ENCODE measurements at places on chromosomes 5 and 9.
A peak's percentile ranks its signal among the peaks of the same experiment; 100 is the strongest.

DNA sequence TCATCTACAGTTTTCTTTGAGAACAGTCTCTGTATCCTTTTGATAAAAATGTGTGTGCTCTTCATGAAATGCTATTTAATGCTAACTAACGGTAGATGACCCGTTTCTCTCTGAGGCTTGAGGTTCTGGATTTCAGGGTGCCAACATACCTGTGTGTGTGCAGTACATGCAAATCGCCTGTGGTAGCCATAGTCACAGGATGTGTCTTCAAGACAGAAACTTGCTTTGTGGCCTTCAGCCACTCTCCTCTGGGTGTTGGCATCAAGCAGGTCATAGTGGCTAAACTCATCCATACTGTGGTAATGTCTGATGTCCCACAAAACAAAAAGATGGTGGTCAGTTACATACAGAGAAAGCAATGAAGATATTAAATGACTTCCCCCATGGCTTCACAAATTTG is 4.2 kb downstream of the LOX start:
- no peaks in the 10 kb centered on the region for H3K36me3 ChIP-seq
- H3K4me3 ChIP-seq, result no peak overlapping the region
- H3K27me3 ChIP-seq, result no peaks in the 10 kb centered on the region
- peaks cover 18% of the 10 kb centered on the region for H3K4me1 ChIP-seq
- no peak overlapping the region for H3K27ac ChIP-seq
- no peak for DNase-seq

- H3K27ac ChIP-seq, result no peak overlapping the region
- DNase-seq, result no peak
- H3K4me3 ChIP-seq, result no peak overlapping the region
Observed at GRCh38 chr5:43207601-43208000, 15.6 kb downstream of the NIM1K start.

DNA sequence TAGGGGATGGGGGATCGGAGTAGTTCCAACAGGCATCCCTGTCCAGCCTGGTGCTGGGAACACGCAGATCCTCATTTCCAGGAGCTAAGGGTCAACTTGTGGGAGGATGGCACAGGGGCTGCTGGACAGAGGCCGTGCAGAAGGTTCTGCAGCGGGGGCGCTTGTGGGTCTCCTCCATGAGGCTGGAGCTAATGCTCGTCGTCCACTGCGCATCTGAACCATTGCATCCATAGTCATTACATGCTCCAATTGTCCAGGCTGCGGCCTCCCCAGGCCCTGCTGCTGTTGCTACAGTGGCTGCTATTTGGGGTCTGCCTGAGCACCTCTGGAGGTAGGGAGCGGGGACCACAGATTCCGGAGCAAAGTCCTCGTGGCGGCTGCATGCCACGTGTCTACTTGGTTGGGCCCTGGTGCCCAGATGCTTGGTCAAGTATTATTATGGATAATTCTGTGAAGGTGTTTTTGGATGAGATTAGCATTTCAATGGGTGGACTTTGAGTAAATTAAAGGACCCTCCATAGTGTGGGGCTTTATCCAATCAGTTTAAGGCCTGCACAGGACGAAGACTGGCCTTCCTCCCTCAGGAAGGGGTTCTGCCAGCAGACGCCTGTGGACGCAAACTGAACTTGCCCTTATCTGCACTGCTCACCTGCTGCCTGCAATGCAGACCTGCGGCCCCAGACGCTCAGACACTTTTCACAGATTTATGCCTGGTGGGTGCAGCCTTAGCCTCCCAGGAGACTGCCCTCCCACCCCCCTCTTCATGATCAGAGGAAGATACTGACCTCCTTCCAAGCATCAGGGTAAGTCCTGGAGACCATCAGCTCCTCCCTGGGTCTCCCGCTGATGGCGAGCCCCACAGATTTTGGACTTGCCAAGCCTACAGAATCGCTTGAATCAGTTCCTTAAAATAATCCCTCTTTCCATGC is 127.5 kb upstream of the IRX4 start:
- H3K4me1 ChIP-seq, result no peaks in the 10 kb centered on the region
- H3K4me3 ChIP-seq, result no peak overlapping the region
- DNase-seq, result no peak
- H3K27ac ChIP-seq, result no peak overlapping the region
- H3K36me3 ChIP-seq, result no peaks in the 10 kb centered on the region

GRCh38 chr9:126226991-126227936 is 99.4 kb upstream of the MVB12B start:
- no peaks in the 10 kb centered on the region for H3K36me3 ChIP-seq
- peaks cover 1% of the 10 kb centered on the region for H3K27me3 ChIP-seq
- H3K4me1 ChIP-seq, result no peaks in the 10 kb centered on the region
- peak; percentile 24 for DNase-seq
- H3K27ac ChIP-seq, result no peak overlapping the region

GRCh38 chr9:98218562-98219363 is 26.3 kb upstream of the CORO2A start:
- no peak overlapping the region for H3K4me3 ChIP-seq
- H3K27ac ChIP-seq, result peak overlapping the region; percentile 31
- H3K36me3 ChIP-seq, result no peaks in the 10 kb centered on the region
- no peak for DNase-seq
- peaks cover 13% of the 10 kb centered on the region for H3K4me1 ChIP-seq
- no peaks in the 10 kb centered on the region for H3K27me3 ChIP-seq

GRCh38 chr5:102731693-102732092 is 23.4 kb upstream of the PAM start:
- H3K27ac ChIP-seq, result no peak overlapping the region
- no peak for DNase-seq
- H3K36me3 ChIP-seq, result no peaks in the 10 kb centered on the region
- H3K4me3 ChIP-seq, result no peak overlapping the region
- no peaks in the 10 kb centered on the region for H3K27me3 ChIP-seq

GRCh38 chr9:121326130-121326838 is 43.8 kb downstream of the STOM start:
- no peaks in the 10 kb centered on the region for H3K27me3 ChIP-seq
- H3K36me3 ChIP-seq, result peaks cover 5% of the 10 kb centered on the region
- H3K4me3 ChIP-seq, result no peak overlapping the region
- DNase-seq, result no peak
- peaks cover 29% of the 10 kb centered on the region for H3K4me1 ChIP-seq

DNA sequence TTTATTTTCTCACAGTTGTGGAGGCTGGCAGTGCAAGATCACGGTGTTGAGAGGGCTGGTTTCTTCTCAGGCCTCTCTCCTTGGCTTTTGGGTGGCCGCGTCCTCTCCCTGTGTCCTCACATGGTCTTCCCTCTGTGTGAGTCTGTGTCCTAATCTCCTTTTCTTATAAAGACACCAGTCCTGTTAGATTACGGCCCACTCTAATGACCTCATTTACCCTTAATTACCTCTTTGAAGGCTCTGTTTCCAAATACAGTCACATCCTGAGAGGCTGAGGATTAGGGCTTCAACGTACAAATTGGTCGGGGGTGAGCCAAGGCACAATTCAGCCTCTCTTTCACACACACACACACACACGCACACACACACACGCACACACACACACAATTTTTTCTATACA is 73.0 kb downstream of the UGCG start:
- H3K27ac ChIP-seq, result no peak overlapping the region
- no peak overlapping the region for H3K4me3 ChIP-seq
- peaks cover 5% of the 10 kb centered on the region for H3K4me1 ChIP-seq
- H3K36me3 ChIP-seq, result no peaks in the 10 kb centered on the region
- H3K27me3 ChIP-seq, result no peaks in the 10 kb centered on the region

- DNase-seq, result no peak
- H3K4me1 ChIP-seq, result no peaks in the 10 kb centered on the region
- no peak overlapping the region for H3K27ac ChIP-seq
- H3K36me3 ChIP-seq, result no peaks in the 10 kb centered on the region
Observed at GRCh38 chr9:104319198-104319597, 184.9 kb upstream of the OR13F1 start.

DNA sequence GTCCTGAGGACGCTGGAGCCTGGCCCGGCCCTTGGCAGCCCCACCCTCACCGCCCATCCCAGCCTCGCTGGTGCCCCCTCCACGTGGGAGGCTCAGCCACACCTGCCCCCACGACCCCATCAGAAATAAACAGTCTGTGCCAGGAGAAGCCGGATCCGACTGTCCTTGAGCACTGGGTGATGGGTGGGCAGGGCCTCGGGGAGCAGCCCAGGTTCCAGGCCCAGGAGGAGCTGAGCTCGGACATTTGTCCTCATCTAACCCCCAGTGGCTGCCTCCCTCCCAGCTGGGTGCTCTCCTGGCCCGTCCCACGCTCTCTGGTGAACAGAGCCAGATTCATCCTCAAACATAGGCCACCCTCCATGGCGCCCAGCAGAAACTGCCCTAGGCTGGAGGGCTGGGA is 4.6 kb upstream of the PTGDS start:
- no peak overlapping the region for H3K27ac ChIP-seq
- no peak for DNase-seq

DNA sequence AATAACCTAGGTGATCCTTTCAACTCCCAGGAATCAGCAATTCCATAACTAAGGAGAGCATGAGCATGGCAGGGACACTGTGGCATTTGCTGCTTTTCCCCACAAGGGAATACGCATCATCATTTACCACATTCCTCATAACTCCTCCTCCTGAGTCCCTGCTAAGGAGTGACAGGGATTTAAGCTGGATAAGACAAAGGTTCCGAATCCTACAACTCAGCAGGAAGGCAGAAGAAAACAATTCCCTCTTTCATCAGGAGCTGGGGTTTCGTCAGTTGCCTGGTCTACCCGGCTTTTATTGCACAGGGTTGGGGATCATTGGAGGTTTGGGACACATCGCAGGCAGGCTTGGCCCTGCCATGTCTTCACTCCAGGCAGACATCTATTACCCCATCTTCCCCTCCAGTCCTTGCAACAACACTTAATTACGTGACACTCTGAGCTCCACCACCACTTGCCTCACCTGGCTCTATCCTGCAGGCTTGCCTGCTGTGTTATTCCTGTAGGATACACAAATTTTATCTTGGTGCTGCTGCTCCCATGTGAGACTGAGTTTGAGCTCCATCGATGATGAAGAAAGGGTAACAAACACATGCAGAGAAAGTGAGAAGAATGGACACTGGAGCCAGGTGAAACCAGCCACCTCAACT is 563.0 kb upstream of the KLF4 start:
- DNase-seq, result no peak
- H3K36me3 ChIP-seq, result no peaks in the 10 kb centered on the region
- no peaks in the 10 kb centered on the region for H3K4me1 ChIP-seq
- no peak overlapping the region for H3K4me3 ChIP-seq
- no peak overlapping the region for H3K27ac ChIP-seq

- H3K36me3 ChIP-seq, result no peaks in the 10 kb centered on the region
- peaks cover 9% of the 10 kb centered on the region for H3K4me1 ChIP-seq
- no peaks in the 10 kb centered on the region for H3K27me3 ChIP-seq
- H3K27ac ChIP-seq, result no peak overlapping the region
- H3K4me3 ChIP-seq, result no peak overlapping the region
Observed at GRCh38 chr9:136232969-136233368, 12.6 kb downstream of the QSOX2 start.

Data from liver (tissue), 10 donors.